Neural crest cell (in vitro differentiated cells): ENCODE measurements at places on chromosomes 12 and 14. TPM values are rescaled to one million over a fixed set of nuclear protein-coding genes. Genes with fewer than 3 reads are reported as not detected.

DNA sequence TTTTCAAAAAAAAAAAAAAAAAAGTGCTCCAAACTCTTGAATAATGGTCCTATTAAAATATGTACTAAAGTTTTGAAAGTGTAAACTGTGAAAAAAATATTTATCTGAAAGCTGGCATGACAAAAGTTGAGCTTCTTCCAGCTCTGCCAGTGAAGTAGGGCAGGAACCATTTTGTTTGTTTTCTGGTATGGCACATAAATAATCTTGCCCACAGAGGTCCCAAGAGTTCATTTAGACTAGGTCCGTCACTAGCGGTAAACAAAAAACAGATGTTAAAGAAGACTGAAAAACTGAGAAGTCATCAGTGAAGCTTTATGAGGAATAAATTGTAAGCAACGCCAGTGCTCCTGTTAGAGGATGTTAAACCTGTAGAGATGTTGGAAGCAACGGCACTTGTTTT, 7.0 kb downstream of the ERP27 start:
- no peak for DNase-seq

DNA sequence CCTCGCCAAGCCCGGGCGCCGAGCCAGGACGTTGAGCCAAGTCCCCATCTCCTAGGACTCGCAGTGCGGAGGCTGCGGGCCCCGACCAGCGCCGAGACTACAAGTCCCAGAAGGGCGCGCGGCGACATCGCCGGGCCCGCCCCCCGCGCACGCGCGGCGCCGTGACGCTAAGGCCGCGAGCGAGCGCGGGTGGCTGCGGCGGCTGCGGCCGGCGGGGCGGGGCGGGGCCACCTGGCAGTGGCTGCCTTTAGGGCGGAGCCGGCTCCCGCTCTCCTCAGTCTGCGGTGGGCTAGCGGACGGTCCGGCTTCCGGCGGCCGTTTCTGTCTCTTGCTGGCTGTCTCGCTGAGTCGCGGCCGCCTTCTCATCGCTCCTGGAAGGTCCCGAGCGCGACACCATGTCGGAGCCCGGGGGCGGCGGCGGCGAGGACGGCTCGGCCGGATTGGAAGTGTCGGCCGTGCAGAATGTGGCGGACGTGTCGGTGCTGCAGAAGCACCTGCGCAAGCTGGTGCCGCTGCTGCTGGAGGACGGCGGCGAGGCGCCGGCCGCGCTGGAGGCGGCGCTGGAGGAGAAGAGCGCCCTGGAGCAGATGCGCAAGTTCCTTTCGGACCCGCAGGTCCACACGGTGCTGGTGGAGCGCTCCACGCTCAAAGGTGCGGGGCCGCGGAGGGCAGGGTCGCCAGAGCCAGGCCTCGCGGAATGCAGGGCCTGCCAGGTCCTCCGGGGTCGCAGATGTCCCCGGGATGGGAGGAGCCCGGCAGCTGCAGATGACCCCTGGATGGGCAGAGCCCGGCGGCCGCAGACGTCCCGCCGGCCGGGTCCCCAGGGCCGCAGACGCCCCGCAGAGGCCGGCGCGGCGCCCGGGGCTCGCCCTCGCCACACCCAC, at the start of gene DYNC1H1:
DYNC1H1 (plus strand) TSS at position 277 of the 884 bp plus-strand sequence; CDS start at position 396, 119 bp downstream.
- peak; percentile 79 for DNase-seq

- no peak for DNase-seq
These were observed 232.6 kb downstream of the VRK1 start for GRCh38 chr14:97029800-97030199.

The KLHL42 gene
- 36.4 and 38.5 TPM in 2 replicates for total RNA-seq

- no peak for DNase-seq
These were observed at the start of gene TMEM229B for GRCh38 chr14:67487937-67488893. Gene TMEM229B, minus strand, starts transcription at chr14:67488721. Its CDS starts 14,798 bp downstream, at chr14:67473923.

DNA sequence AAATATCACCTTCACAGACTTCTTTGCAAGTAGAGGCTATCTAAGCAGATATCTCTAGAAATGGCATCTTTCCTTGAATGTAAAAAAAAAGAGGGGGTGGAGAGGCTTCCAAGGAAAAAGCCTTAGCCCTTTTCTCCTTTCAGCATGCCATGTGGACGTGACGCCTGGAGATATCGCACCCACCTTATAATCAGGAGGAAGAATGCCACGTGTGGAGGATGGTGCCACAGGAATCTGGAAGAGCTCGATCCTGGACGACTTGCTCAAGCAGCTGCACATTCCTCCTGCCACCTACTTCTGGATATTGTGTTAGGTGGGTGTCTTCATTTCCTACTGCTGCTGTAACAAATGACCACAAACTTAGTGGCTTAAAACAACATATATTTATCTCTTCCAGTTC, 203.6 kb downstream of the NUAK1 start:
- no peak for DNase-seq

DNA sequence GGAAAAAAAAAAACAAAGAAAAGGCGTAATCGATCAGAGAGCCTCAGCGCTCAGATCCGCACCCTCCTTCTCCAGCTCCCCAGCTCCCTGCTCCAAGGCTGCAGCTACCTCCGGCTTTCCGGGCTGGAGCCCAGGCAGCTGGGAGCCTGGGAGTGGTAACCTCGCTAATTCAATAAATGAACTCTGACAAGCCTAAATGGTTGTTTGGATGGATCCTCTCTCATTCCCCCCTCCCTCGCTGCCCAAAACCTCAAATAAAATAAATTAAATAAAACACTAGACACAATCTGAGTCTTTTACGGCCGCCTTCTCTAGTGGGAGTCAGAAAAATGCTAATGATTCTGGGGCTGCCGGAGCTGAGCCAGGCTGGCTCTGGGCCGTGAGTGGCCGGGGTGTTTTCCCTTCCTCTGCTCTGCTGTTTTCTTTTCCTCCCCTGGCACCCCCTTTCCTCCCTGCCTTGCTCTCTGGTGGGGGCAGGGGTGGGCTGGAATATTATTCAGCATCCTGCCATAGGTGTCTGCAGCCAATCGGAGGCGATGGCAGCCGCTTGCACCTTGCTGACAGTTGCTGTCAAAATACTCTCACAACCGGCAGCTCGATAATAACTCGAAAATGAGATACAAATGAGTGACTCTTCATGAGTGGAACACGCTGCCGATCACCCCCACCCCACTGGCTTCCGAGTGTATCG, 76.1 kb downstream of the RBM19 start:
- DNase-seq = no peak

The MTA1 gene
- 246 and 251 TPM in 2 replicates for total RNA-seq

The TMEM260 gene
- 19.4 and 19.7 TPM in 2 replicates for total RNA-seq

The SDSL gene
- 1.5 and 3.3 TPM in 2 replicates for total RNA-seq

The C12orf54 gene
- not detected in 2 replicates for total RNA-seq

The A2M gene
- total RNA-seq = 66.4 and 76.7 TPM in 2 replicates

GRCh38 chr14:88325883-88326282, 2.8 kb upstream of the KCNK10 start:
- DNase-seq = no peak

DNA sequence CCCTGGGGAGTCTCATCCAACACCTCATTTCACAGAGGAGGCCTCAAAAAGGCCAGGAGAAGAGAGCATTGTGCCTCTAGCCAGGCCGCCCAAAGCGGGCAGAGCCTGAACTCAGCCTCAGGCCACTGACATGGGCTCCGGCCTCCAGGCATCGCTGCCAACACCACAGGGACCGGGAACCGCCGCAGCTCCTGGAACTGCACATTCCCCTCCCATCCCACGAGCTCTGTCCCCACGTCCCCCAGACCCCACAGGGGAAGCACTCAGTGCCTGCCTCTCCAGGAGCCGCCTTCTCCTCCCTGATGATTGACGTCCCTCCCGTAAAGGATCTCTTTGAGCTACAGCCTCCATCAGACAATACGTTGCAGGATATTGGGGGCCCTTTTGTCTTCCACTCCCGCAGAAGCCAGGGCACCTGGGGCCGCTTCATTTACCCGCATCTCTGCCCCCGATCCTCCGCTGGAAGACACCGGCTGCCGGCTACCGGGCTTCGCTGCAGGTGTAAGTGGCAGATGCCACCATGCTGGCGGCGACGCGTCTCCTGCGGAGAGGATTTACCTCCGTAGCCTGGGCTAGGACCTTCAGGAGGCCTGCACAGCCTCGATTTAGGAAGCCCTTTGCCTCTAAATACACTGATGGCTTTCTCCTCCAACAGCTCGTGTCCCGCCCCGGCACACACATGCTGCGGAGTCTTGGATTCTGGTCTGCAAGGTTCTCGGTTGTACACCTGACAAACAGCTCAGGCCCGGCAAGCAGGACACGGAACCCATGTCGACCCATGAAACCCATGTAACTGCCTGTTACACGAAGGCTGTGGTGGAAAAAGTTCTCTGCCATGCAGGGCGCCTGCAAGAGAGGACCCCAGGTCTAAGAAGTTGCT, 104.8 kb downstream of the RIMBP2 start:
- DNase-seq = no peak

The TIGAR gene
- total RNA-seq = 15.4 and 18.1 TPM in 2 replicates

GRCh38 chr12:52708010-52708409, 4.7 kb upstream of the KRT77 start:
- no peak for DNase-seq

- no peak for DNase-seq
These were observed 1.2 kb downstream of the ZNF410 start for GRCh38 chr14:73887694-73888459.

- no peak for DNase-seq
These were observed 27.2 kb downstream of the JDP2 start for GRCh38 chr14:75454963-75455546.

DNA sequence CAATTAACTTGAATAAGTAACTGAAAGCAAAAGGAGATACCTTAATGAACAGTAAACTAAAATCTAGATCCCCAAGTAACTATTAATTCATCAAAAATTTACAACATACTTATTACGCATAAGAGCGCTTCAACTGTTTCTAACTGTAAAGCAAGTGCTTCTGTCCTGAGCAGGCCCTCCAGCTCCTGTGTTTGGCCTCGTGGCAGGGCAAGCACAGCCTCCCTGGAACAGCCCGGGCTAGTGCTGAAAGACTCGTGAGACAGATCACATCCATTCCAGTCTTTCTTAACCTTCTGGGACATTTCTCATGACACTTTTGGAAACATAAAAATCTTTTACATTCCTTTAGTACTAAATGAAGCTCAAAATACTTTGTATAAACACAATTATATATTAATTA, 178.8 kb upstream of the ABCD2 start:
- DNase-seq = no peak

The MUCL1 gene
- total RNA-seq = not detected in 2 replicates

GRCh38 chr12:128872303-128872702, 19.0 kb downstream of the GLT1D1 start:
- DNase-seq = no peak

The ZC3H10 gene
- total RNA-seq = 19.1 and 19.3 TPM in 2 replicates

The LDHB gene
- 1,356 and 1,383 TPM in 2 replicates for total RNA-seq

DNA sequence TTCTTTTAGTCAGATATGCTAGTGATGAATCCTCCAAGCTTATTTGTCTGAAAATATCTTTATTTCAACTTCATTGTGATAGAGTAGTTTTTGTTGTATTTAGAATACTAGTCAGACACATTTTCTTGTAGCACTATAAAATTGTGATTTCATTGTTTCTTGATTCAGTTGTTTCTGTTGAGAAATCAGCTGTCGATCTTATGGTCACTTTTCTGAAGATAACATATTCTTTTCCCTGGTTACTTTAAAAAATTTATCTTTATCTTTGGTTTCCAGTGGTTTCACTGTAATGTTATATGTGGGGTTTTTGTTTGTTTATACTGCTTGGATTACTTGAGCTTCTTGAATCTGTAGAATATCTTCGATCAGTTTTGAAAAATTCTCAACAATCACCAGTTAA, 426.1 kb downstream of the SOX5 start:
- no peak for DNase-seq

DNA sequence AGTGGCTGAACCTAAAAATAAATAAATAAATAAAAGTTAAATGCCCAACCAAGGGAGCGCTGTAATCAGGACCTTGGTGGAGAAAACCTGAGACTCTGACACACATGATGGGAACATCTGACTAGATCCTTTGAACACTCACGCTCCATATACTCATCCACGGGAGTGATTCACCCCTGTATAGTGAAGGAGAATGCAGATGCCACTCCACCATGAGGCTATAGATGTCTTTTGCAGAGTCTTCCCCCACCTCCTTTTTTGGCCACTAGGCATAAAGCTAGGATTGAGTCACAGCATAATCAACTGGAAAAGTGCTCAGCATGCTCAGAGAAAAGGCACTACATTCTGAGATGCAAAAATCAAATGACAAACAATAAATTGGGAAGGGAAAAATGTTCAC, 19.0 kb downstream of the ADAM20 start:
- DNase-seq = no peak

The ABCD2 gene
- 0.70 and 0.80 TPM in 2 replicates for total RNA-seq

DNA sequence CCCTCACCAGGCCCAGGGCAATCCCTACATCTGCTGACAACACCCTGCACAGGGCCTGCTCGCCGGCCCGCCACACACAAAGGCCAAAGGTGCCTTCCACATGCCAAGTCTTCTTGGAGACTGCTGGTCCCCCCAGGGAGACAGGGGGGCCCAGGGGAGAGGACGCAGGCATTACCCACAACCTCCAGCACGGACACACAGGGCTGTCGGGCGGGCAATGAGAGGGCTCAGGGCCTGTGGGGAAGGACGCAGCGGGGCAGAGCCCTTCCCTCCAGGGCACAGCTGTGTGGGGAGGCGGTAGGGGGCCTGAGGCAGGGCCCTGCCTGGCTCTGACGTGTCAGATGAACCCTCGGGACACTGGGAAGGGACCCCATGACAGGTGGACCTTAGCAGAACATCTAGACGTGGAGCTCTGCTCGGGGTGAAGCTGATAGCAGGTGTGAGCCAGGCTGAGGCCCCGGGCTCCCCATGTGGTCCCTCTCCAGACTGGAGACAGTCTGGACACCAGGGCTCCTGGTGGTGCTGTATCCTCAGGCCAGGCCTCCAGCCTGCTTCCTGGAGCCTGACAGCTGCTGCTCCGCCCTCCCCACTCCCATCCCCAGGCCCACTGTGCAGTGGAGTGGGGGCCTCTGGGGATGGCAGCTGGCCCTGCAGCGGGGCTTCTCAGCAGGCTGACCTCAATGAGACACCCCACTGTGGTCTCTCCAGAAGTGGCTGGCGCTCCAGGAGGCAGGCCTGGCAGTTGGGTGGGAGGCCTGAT, 31.6 kb upstream of the NUDT14 start:
- DNase-seq = no peak

DNA sequence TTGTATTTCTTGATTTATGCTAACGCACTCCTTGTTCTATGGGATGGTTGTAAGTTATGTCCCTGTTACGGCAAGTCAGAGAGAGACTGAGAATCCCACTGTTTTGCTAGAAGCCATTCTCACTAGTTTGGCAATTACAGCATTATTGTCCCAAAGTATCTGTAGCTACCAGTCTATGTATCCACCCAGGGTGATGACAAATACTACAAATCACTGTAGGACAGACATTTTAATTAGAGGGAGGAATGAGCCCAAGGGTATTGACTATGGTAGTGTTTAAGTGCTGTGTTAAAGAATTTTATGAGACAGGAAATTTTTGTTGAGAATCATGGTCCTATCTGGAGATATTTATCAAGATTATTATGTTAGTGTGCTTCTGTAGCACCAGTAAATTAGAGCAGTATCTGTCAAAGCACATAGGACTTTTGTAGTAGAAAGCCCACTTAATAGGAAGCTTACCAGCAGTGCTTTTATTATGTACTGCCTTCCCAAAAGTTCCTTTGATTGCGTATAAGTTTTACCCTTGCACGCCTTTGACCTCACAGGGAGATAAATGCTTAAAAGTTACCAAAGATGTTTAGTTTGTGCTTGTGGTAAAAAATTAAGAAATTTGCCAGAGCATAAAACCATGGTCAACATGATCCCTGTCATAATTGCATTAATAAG, 10.7 kb downstream of the PRKCH start:
- no peak for DNase-seq

The ACRBP gene
- 1.9 and 2.4 TPM in 2 replicates for total RNA-seq

- DNase-seq = no peak
These were observed 14.2 kb downstream of the HIP1R start for GRCh38 chr12:122849352-122850047.

The RPL10L gene
- total RNA-seq = not detected in 2 replicates

GRCh38 chr12:45849289-45849688, 119.8 kb downstream of the ARID2 start:
- no peak for DNase-seq

The GZMB gene
- not detected in 2 replicates for total RNA-seq

GRCh38 chr12:131941116-131941986, 8.4 kb upstream of the EP400 start:
- DNase-seq = no peak

The SYNDIG1L gene
- total RNA-seq = not detected in 2 replicates
